ENCODE measurements at places on chromosomes 3 and 15. TPM values are rescaled to one million over a fixed set of nuclear protein-coding genes. Genes with fewer than 3 reads are reported as not detected.

GRCh38 chr3:16864610-16865313, 20.0 kb upstream of the PLCL2 start:
- no peak for DNase-seq

GRCh38 chr3:122621112-122621511, 43.7 kb downstream of the PARP15 start:
- DNase-seq: no peak

DNA sequence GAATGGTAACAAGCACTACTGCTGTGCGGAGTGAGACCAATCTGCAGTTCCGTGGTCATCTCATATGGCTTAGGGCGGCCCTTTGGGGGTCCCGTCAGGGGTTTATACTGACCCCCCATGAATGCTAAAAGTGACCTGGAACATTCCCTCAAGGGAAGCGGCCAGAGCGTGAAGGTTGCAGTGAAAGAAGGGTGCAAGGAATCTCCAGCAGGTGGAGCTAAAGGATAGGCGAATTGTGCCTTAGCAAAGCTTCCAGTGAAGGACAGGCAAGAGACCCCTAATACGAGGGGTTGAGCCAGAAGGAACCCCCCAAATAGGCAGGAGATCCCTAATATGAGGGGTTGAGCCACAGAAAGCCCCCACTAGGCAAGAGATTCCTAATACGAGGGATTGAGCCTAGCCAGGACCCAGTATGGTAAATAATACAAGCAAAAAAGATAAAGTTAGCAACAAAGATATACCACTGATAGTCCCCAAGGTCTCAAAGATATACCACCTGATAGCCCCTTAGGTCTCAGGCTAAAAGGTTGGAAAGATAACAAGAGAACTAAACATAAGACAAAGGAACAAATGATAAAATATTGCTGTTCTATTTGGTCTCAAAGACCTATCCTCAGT, 32.8 kb downstream of the ZNF589 start:
- DNase-seq: no peak

GRCh38 chr3:12891985-12892839, 50.8 kb upstream of the RPL32 start:
- peak; percentile 48 for DNase-seq

DNA sequence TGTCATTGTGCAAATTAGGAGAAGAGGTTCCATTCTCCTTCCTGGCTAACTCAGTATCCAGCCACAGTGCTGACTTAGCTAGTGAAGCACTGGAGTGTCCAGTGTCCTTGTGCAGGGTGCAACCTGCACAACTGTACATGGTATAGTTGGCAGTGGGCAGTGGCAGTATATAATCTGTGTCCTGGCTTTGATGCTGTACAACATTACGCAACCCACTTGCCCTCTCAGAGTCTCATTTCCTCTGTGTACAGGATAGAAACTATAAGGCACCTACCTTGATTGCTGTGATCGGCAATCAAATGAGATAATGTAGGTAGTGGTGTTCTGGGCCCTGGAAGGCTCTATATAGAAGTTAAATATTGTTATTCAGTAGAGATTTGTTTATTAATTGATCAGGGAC, 333.6 kb downstream of the CLSTN2 start:
- no peak for DNase-seq

Gene NR2F2
- total RNA-seq: 14.2 TPM
